ENCODE measurements at places on chromosomes 5 and 9. TPM values are rescaled to one million over a fixed set of nuclear protein-coding genes. Genes with fewer than 3 reads are reported as not detected.

DNA sequence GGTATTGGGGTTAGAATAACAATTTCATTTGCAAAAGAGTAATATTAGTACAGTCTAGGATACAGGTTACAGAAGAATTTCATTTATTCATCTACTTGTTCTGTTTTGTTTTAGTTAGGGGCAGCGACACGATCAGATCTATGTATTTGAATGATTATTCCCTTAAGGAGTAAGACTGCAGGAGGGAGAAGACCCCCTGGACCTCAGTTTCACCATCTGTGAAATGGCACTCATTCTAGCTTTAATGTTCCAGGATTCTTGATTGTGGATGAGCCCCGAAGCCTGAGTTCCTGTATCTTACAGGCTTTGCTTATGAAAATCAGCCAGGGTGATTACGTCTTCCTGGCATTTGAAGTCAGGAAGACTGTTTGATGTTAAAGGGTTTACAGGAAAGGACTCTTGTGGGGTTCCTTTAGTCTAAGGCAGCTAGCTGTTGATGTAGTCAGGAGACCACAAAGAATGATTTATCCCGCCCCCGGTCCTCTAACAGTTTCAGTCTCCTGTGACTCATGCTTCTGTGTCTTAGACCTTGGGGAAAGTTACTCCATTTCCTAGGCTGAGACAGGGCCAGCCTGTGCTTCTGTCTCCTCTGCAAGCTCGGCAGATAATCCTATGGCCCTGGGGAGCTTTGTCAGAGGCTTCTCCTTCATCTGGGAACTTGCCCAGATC lies 11.5 kb downstream of the SMIM3 start:
- H3K4me3 ChIP-seq = peak overlapping the region; percentile 0
- DNase-seq = no peak
- H3K27me3 ChIP-seq = no peaks in the 10 kb centered on the region
- peaks cover 43% of the 10 kb centered on the region for H3K4me1 ChIP-seq
- peaks cover 21% of the 10 kb centered on the region for H3K36me3 ChIP-seq
- H3K27ac ChIP-seq = peak overlapping the region; percentile 94

IL7R gene
- total RNA-seq = 0.25 TPM

DNA sequence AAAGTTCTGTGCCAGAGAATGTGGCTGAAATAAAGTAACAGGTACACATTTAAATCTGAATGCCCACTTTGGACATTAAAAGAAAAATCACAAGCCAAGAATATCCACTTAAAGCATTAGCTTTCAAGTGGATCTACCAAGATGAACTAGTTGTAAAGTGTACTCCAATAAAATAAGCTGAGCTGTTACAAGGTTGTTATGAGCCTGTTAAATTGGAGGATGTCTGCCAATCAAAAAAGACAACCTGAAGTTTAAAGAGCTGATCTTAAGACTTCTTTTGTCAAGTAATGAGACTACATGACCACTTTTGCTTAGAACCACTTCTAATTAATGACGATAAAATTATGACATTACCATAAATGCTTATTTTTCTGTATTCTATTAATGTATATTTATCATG lies 2.4 kb downstream of the FAM200C start:
- peaks cover 21% of the 10 kb centered on the region for H3K4me1 ChIP-seq
- no peaks in the 10 kb centered on the region for H3K27me3 ChIP-seq
- no peak overlapping the region for H3K27ac ChIP-seq
- no peak for DNase-seq
- no peaks in the 10 kb centered on the region for H3K36me3 ChIP-seq
- H3K4me3 ChIP-seq = no peak overlapping the region

CENPH gene
- total RNA-seq = 14.8 TPM

B4GALT1 gene
- 78.9 TPM for total RNA-seq

FAM151B gene
- 1.9 TPM for total RNA-seq

- no peaks in the 10 kb centered on the region for H3K4me1 ChIP-seq
- no peaks in the 10 kb centered on the region for H3K36me3 ChIP-seq
- H3K4me3 ChIP-seq = no peak overlapping the region
- no peak for DNase-seq
- no peaks in the 10 kb centered on the region for H3K27me3 ChIP-seq
Observed at GRCh38 chr5:97044052-97044451, 98.4 kb downstream of the LIX1 start.

- H3K4me1 ChIP-seq = peaks cover 57% of the 10 kb centered on the region
- no peaks in the 10 kb centered on the region for H3K27me3 ChIP-seq
- peak overlapping the region; percentile 73 for H3K27ac ChIP-seq
- no peak for DNase-seq
- peaks cover 7% of the 10 kb centered on the region for H3K36me3 ChIP-seq
- no peak overlapping the region for H3K4me3 ChIP-seq
Observed at GRCh38 chr9:133889584-133890301, 102.4 kb downstream of the VAV2 start.

DNA sequence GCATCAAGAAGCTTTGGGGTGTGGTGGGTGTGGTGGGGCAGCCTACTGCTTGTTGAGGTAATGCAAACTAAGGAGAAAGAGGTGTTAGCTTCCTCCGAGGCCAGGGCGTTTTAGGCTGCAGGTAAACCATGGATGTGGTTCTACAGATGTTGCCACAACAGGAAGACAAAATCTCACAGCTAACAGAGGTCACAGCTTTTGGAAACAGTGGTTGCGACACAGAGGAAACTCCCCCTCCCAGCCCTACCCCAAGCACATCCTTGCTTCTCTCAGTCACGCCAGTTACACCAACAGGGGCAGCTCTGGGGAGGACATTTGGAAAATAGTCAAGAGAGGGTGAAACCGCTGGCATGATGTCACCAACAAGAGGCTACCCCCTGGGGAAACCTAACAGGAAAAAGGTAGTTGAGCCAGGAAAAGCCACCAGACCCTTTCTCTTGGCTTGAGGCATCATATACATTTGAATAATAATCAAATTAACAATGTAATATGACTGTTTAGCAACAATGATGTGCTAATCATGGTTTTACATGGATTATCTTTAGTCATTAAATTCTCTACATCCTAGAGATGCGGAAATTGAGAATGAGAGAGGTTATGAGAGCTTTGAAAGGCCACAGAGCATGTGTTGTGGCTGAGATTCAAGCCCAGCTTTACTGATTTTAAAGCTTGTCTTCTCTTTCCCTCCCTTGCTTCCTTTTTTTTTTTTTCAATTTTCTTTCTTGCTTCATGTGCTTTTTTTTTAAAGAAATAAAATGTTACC lies 82.2 kb upstream of the IL12B start:
- H3K4me3 ChIP-seq = no peak overlapping the region
- no peak overlapping the region for H3K27ac ChIP-seq
- no peaks in the 10 kb centered on the region for H3K36me3 ChIP-seq
- peaks cover 4% of the 10 kb centered on the region for H3K4me1 ChIP-seq

DMRT2 gene
- 0.45 TPM for total RNA-seq

DNA sequence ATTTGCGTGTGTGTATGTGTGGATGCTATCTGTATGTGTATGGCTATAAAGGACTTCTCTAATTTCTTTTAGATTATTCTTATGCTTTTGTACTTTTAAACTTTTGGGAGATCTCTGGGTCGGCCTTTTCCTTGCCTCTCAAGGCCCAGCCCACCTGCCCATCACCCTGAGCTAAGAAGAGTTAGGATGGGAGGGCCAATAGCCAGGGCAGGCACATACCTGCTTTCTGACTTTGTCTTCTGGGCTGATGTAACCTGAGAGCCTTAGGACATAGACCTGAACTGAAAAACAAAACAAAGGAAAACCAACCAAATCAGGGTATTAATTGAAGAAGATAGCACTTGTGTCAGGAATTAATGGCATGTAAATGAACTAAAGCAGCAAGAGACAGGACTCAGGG lies 100.2 kb downstream of the IRX1 start:
- H3K27ac ChIP-seq = no peak overlapping the region
- peaks cover 3% of the 10 kb centered on the region for H3K27me3 ChIP-seq
- H3K4me3 ChIP-seq = no peak overlapping the region

ACOT12 gene
- not detected for total RNA-seq

TAL2 gene
- 0.84 TPM for total RNA-seq

DNA sequence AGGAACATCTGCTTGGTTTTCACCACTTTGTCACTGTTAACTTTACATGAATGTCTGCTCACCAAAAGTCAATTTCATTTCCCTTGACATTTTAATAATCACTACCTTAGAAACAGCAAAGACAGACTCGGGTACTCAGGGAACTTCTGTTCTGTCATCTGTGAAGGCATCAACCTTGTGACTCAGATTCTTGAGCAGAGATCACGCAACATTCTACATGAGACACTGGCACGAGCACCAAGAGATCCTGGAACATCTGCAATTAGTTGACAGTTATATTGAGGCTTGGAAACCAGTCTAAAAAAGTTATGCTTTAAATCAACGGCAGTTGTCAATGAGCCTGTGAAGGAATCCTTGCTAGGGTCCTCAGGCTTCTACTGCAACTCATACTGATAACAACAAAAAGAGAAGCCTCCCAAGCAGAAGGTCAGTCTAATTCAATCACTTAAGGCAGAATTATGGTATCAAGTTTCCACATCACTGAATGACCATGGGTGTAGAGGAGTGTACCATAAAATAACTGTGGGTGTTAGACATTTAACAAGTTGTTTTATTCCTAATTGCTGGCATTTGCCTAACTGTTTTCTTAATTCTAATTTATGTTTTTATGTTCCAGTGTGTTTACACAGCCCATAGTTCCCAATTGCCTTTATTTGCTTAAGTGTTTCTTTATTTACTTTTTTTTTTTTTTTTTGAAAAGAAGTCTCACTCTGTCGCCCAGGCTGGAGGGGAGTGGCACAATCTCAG lies 3.3 kb upstream of the PBX3 start:
- H3K27me3 ChIP-seq = peaks cover 3% of the 10 kb centered on the region
- no peak overlapping the region for H3K27ac ChIP-seq
- no peaks in the 10 kb centered on the region for H3K36me3 ChIP-seq
- DNase-seq = no peak
- peaks cover 6% of the 10 kb centered on the region for H3K4me1 ChIP-seq
- H3K4me3 ChIP-seq = no peak overlapping the region

GRCh38 chr5:137091472-137091871 lies 407.7 kb downstream of the SPOCK1 start:
- peaks cover 53% of the 10 kb centered on the region for H3K4me1 ChIP-seq
- no peaks in the 10 kb centered on the region for H3K36me3 ChIP-seq
- no peak overlapping the region for H3K4me3 ChIP-seq
- DNase-seq = no peak

- H3K36me3 ChIP-seq = peaks cover 10% of the 10 kb centered on the region
- peaks cover 6% of the 10 kb centered on the region for H3K27me3 ChIP-seq
- H3K4me3 ChIP-seq = no peak overlapping the region
- DNase-seq = no peak
Observed at GRCh38 chr5:34041247-34041972, 1.6 kb downstream of the C1QTNF3 start.

RXRA gene
- 46.0 TPM for total RNA-seq

GRCh38 chr9:37512437-37512836 lies 26.7 kb downstream of the POLR1E start:
- no peaks in the 10 kb centered on the region for H3K27me3 ChIP-seq
- no peak for DNase-seq
- H3K4me1 ChIP-seq = no peaks in the 10 kb centered on the region
- peaks cover 13% of the 10 kb centered on the region for H3K36me3 ChIP-seq

GRCh38 chr5:155053501-155053900 lies 39.9 kb downstream of the KIF4B start:
- no peak overlapping the region for H3K4me3 ChIP-seq
- peaks cover 40% of the 10 kb centered on the region for H3K4me1 ChIP-seq
- H3K27me3 ChIP-seq = peaks cover 8% of the 10 kb centered on the region
- H3K36me3 ChIP-seq = no peaks in the 10 kb centered on the region
- no peak for DNase-seq

ACER2 gene
- 3.1 TPM for total RNA-seq

SLC6A19 gene
- not detected for total RNA-seq

- no peak for DNase-seq
- no peaks in the 10 kb centered on the region for H3K27me3 ChIP-seq
- peaks cover 4% of the 10 kb centered on the region for H3K36me3 ChIP-seq
- H3K27ac ChIP-seq = no peak overlapping the region
Observed at GRCh38 chr9:114428466-114428865, 40.7 kb upstream of the AKNA start.

DNA sequence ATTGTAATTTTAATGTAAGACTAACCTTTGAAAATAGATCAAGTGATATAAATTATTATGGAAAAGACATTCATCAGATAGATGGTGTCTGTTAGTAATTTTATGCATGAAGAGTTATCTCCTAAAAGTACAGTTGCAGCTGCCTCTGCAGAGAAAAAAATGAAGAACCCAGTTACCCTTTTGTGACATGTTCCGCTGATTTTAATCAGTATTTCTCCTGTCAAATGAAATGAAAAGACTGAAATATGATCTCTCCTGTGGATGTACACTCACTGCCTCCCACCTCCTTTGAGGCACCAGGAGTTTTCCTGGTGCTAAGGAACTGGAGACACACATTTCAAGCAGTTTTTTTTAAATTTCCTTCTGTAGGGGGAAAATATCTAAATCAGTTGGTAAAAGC lies 277.4 kb downstream of the KIF4B start:
- H3K36me3 ChIP-seq = no peaks in the 10 kb centered on the region
- H3K27me3 ChIP-seq = peaks cover 14% of the 10 kb centered on the region
- no peak for DNase-seq
- no peak overlapping the region for H3K4me3 ChIP-seq

- H3K4me1 ChIP-seq = peaks cover 19% of the 10 kb centered on the region
- no peaks in the 10 kb centered on the region for H3K36me3 ChIP-seq
- H3K27me3 ChIP-seq = no peaks in the 10 kb centered on the region
- peak; percentile 51 for DNase-seq
- no peak overlapping the region for H3K27ac ChIP-seq
Observed at GRCh38 chr9:109903515-109904138, 123.6 kb downstream of the PALM2AKAP2 start.

DNA sequence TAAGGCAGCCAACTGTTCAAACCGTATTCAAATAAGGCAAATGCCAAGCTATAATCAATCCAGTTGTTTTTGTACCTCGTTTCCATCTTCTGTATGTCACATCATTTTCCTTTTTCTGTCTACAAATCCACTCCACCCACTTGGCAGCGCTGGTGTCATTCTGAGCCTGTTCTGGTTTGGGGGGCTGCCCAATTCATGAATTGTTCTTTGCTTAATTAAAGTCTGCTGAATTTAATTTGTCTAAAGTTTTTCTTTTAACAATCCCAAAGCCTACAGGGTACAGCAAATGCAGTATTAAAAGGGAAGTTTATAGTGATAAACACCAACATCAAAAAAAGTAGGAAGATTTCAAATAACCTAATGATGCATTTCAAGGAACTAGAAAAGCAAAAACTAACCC lies 93.3 kb downstream of the GTF3C4 start:
- no peak overlapping the region for H3K4me3 ChIP-seq
- H3K36me3 ChIP-seq = peaks cover 2% of the 10 kb centered on the region
- no peak for DNase-seq
- no peak overlapping the region for H3K27ac ChIP-seq
- H3K27me3 ChIP-seq = peaks cover 4% of the 10 kb centered on the region

GRCh38 chr5:132365213-132365612 lies 4.3 kb upstream of the SLC22A5 start:
- peak overlapping the region; percentile 77 for H3K27ac ChIP-seq
- no peaks in the 10 kb centered on the region for H3K27me3 ChIP-seq
- DNase-seq = no peak
- H3K36me3 ChIP-seq = peaks cover 41% of the 10 kb centered on the region
- no peak overlapping the region for H3K4me3 ChIP-seq

GRCh38 chr5:43412644-43413043 lies 453 bp upstream of the CCL28 start:
- H3K4me1 ChIP-seq = no peaks in the 10 kb centered on the region
- H3K27me3 ChIP-seq = no peaks in the 10 kb centered on the region
- no peak overlapping the region for H3K27ac ChIP-seq
- no peaks in the 10 kb centered on the region for H3K36me3 ChIP-seq

Measured in mesothelial cell of epicardium (in vitro differentiated cells).